ENCODE measurements at places on chromosomes 6 and 20.

- no peak for DNase-seq
Observed at GRCh38 chr20:7399575-7399974, 540.7 kb downstream of the HAO1 start.

DNA sequence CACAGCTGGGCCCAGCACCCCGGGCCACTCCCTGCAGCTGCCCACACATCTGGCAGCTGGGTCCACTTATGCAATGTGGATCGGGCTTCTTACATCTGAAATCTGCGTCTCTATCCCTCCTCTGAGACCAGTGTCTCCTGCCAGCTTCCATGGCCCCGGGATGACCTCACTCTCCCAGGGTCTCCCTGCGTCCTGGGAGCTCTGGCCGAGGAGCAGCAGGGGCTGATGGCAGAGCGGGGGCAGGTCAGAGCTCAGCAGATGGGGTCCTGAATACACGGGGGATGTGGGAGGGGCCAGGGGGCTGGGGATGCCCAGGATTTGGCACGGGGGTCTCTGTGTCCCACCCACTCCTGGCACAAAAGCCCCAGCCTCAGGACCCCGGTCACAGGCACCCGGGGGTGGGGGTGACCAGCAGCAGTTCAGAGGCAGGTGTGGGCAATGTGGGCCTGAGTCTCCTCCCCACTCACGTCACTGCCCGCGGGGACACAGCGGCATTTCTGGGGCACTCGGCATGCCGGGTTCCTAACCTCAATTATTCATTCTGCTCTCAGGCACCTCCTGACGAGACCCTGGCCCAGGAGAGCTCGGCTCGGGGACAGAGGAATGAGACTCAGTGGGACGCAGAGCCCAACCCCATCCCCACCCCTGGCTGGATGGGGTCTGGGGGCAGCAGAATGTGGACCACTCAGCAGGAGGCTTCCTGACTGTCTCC is 16.4 kb downstream of the CHRNA4 start:
- no peak for DNase-seq

GRCh38 chr6:154154389-154154967 is 115.4 kb downstream of the OPRM1 start:
- no peak for DNase-seq

DNA sequence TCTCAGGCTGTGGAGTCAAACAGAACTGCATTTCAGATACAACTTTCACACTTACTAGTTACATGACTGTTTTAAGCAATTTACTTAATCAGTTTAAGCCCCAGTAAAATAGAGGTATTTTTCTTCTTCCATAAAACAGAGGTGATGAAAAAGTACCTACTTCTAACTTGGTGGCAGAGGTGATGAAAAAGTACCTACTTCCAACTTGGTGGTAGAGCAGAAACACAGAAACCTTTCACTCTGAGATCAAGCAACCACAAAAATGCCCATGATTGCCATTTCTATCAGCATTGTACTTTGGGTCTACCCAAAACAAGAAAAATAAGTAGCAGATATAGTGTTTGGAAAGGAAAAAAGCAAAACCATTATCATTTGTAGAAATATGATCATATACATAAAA is 148.7 kb downstream of the OPRM1 start:
- no peak for DNase-seq

DNA sequence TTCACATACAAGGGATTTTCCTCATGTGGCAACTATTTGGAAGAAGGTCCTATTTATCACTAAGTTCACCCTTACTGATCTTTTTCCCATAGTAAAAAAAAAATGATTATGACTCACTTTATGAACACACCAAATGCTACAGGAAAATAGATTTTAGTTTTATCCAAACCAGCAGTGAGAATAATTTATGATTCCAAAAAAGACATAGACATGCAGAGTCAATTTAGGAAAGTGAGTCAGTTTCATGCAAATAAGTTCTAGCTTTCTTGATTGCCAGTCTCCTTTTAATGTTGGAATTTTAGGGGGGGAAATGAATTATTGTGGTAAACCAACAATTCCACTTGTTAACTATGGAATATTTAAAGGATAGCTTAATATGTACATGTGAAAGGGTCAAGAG is 64.0 kb upstream of the RNF146 start:
- no peak for DNase-seq

DNA sequence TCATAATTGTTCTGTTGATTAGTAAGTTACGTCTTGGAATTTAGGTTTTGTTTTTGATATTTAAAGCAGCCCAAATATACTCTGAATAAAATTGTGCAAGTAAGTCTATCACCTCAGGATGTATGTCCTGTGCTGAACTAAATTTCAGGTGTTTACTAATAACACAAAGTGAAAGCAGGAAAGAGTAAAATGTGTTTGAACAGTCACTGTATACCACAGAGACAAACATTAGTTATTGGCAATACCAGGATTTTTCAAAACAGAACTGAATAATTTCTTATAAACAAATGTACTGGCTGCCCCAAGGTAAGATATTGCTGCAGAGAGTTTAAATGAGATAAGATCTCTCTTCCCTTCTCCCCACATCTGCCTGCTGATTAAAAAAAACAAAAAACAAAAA is 404.7 kb upstream of the RUNX2 start:
- no peak for DNase-seq

- DNase-seq = no peak
Observed at GRCh38 chr6:2460216-2460745, 214.9 kb upstream of the GMDS start.

DNA sequence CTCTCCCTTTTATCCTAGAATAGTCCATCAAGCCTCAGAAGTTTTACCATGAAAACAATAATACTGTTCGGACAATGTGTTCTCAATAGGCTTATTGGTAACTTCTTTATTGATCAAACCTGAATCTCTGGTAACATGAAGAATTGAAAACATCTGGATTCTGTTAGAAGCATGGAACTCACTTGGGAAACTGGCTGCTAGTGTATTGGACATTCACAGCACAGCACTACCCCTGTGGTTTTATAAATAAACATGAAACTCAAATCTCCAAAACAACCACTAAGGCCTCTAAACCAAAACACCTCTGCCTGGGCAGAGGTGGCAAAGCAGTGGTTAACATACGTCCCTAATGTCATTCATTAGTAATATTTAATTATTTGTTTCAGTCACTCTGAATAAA is 157.6 kb upstream of the KCNQ5 start:
- no peak for DNase-seq

DNA sequence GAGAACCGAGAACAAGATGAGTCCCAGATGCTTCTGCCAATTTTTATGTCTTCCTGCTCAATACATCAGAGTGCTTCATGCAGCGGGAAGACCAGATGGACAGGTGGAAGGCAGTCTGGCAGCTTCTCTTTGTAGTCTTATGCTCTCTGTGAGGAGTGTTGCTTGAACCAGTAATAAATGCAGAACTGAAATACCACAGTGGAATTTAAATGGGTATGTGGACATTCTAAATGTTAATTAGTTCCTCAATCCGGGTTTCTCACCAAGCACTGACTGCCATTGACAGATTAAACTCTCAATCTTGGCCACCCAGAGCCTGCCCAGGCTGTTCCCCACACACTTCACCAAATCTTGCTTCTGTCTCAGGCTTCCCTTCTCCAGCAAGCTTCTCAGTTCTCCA is 695.5 kb upstream of the CHD6 start:
- no peak for DNase-seq

DNA sequence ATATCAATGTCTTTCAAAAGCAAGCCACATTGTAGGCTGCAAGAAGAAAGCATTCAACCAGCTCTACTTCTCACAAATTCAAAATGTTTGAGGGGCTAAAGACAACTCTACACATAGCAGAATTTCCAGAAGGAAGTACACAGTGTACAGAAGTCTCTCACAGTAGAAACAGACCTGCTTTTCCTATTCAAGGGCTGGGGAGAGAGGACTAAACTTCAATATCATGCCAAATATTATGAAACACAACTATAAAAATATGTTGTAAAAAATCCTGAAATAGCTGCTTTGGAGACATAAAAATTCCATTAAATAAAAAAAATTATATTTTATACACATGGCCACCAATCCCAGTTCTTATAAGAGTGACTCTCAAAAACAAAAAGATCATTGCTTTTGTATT is 70.8 kb upstream of the IPCEF1 start:
- DNase-seq = no peak

- no peak for DNase-seq
Observed at GRCh38 chr6:136840276-136841001, 18.0 kb downstream of the PEX7 start.

DNA sequence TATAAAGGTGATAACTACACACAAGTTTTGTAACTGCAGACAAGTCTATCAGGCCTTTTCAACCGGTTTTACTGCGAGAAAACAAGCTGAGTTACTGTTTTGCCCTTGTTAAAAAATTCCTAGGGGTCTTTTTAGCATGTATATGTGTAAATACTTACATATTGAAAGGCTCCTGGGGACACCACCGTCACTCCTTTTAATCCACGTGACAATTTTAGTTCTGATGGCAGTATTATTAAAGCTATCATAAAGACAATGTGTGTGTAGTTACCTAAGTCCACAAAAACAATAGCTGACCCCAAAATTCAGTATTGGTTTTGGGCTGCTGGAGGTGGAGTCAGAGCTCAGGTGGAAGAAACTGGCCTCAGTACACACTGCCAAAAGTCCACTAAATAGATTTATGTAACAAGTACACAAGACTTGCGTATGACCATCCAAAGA is 41.3 kb upstream of the HFE start:
- DNase-seq = no peak

- DNase-seq = no peak
Observed at GRCh38 chr20:62828511-62829230, 11.8 kb downstream of the COL9A3 start.

DNA sequence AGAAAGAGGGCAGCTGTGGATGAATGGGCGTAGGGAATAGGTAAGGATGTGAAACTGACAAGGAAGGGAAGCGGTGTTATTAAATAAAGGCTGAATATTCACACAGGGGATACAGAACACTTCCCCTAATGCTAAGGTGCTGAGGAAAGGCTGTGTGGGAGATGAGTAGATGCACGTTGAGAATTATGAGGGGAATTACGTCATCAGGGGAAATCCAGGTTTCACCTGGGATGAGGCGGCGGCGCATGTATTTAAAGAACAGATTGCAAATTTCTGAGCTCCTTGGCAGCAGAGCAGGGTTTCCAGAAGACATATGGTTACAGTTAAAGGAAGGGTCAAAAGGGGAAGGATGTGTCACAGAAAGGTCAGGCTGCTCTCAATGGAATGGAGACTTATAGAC is 28.7 kb upstream of the EDN1 start:
- no peak for DNase-seq

GRCh38 chr20:57810511-57811373 is 100.9 kb upstream of the PMEPA1 start:
- no peak for DNase-seq

DNA sequence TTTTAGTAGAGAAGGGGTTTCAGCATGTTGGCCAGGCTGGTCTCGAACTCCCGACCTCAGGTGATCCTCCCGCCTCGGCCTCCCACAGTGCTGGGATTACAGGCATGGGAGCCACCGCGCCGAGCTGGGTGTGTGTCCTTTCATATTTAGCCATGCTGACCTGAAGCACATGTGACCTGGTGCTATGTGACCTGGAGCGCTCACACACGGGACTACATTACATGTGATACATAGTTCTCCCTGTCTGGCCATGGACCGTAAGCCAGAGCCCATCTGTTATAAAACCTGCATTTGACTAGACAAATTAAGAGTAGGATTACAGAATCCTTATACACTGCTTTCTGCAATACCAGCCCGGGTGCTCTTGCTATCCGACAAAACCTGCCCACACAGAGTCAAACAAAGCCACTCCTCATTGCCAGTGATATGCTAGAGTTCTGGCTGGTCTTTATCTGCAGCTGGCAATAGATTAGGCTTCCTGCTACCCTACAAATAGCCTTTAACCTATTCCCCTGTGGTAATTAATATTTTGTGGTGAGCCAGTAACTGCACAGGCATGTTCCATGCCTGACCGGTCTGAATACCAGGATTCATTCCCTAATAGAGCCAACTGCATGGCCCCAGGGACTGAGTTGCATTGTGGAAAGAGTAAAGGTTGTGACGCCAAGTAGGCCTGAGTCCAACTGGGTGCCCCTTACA is 26.3 kb upstream of the FAM50B start:
- no peak for DNase-seq

GRCh38 chr20:55500130-55500529 is 505.2 kb downstream of the CBLN4 start:
- DNase-seq = no peak

GRCh38 chr20:62765021-62765420 is 31.3 kb upstream of the MRGBP start:
- no peak for DNase-seq

DNA sequence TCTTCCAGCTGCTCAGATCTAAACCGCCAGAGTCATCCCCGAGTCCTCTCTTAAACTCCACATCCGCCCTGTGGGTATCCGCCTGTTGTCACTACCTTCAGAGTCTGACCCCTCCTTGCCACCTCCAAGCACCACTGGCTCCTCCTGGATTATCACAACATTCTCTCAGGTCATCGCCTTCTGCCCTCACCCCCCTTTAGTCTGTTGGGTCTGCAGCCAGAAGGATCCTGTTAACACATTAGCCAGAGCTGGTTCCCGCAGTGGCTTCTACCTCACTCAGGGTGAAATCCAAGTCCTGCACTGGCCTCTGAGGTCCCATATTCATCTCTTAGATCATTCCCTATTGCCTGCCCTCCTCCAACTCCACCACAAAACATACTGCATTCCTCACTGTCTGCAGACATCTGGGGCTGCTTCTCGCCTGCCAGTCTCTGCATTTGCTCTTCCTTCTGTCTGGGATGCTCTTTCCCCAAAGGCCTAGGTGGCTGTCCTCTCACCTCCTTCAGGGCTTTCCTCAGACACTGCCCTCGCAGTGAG is 34.1 kb downstream of the TNXB start:
- DNase-seq = no peak

DNA sequence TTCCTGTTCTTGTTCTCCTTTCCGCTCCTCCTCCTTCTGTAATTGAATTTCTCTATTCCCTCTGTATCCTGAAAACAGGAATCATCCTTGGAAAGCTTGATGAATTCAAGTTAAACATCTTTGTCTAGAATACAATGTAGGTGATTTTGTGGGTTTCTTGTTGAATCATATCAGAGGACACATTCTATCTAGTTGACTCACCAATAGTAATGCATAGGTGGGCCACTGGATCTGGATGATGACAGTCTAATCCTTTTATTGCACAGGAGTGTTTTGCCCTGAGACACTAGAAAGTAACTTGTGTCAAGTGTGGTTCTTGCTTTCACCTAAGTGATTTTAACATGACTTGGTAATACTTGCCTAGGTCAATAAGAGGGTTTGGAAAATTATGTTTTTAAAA is 164.3 kb downstream of the RFPL4B start:
- DNase-seq = no peak

GRCh38 chr6:41626917-41627316 is 11.4 kb upstream of the MDFI start:
- DNase-seq = no peak

GRCh38 chr6:26554697-26555504 is 16.7 kb downstream of the HMGN4 start:
- no peak for DNase-seq

GRCh38 chr20:23096097-23096496 is 10.0 kb upstream of the CD93 start:
- DNase-seq = no peak

Data from coronary artery (tissue), 2 donors.